ENCODE measurements at places on chromosomes 1 and 21. TPM values are rescaled to one million over a fixed set of nuclear protein-coding genes. Genes with fewer than 3 reads are reported as not detected.

DNA sequence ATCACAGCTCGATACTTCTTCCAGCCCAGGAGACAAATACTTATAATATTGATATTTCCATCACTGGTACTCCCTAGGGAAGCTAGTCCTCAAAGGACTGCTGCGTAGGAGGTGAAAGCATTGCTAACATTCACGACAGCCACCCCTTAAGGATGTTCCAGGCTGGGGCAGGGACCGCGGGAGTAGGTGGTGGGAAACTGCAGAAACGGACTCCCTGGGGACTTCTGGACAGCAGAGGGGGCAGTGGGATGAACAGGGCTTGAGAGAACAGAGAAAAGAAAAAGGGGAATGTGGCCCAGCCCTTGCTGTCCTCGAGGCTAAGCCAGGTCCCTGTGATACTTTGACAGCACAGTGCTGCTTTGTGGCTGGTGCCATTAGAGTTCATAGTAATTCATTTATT is 108.0 kb downstream of the HMGB4 start:
- DNase-seq, result no peak

DNA sequence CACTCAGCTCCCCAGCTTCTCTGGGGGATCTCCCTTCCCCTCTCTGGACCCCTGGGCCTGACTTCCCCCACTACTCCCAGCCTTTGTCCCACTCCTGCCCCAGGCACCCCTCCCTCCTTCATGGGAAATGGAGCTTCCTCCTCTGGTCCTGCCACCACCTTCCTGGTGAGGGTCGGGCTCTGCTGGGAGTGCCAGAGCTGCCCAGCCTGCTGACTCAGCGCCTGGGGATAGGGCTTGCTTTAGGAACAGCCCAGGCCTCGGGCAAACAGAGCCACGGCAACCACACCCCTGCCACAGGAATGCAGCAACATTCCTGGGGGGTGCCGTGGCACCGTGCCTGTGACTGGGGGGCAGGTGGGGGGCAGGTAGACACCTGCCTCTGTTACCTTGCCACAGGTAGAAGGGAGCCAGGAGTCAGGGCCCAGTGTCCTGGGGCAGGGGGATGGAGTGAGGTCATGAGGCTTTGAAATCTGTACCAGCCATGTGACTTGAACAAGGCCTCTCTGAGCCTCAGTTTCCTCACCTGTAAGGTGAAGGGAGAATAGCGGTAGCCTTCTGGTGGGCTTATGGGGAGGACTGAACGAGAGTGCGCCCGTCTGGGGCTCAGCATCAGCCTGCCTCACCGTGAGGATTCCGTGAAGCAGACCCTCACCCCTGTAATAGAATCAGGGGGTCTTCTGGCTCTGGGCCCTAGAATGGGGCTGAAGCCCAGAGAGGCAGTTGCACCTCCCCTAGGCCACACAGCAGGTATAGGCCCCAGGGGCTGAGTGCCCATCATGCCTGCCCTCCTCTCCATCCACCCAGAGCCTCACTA is 17.8 kb upstream of the EPHA2 start:
- DNase-seq, result no peak

DNA sequence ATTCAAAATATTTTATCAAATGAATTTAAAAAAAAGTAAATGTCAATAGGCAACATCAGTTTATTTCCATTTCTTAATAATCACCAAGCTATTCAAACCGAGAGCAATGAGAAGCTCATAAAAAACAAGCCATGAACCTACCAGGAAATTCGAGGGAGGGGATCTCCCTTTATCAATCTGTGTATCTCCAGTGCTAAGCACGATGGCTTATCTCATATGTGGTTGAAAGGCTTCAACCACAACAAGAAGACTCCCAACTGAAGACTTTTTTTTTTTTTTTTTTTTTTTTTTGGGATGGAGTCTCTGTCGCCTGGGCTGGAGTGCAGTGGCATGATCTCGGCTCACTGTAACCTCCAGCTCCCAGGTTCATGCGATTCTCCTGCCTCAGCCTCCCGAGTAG is 833.3 kb downstream of the USP25 start:
- no peak for DNase-seq

DNA sequence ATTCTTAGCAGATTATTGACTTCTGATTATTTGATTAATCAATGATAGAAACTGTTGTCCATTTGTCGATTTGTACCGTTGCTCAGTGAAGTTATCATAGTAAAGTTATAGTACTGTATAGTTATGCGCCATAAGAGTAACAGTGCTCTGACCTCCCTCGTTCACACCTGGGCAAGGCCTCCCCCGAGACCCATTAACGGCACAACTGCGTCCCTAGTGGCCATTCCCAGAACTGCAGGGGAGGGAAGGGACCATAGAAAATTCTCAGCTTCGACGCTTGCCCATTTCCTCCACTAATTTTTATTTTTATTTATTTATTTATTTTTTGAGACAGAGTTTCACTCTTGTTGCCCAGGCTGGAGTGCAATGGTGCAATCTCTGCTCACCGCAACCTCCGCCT is 334.4 kb downstream of the DSCAM start:
- DNase-seq, result no peak

- DNase-seq, result no peak
Measured at GRCh38 chr1:201098992-201099677, 13.1 kb downstream of the CACNA1S start.

DNA sequence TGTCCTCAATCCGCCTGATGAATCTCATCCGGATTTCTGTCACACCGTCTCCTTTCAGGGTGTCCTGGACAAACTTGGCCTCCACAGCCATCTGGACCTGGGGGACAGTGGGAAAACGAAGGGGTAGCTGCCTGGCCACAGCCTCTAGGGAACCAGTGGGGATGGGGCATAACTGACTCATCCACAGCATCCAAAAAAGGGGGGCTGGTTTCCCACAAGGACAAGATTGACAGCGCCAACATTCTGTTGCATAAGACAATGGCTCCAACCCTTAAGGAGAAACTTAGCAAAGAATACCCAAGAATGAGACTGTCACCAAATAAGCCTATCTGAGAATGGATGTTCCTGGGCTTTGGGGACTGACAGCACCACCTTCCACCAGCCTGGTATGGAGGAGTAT is 12.1 kb downstream of the TRAPPC3 start:
- DNase-seq, result no peak

DNA sequence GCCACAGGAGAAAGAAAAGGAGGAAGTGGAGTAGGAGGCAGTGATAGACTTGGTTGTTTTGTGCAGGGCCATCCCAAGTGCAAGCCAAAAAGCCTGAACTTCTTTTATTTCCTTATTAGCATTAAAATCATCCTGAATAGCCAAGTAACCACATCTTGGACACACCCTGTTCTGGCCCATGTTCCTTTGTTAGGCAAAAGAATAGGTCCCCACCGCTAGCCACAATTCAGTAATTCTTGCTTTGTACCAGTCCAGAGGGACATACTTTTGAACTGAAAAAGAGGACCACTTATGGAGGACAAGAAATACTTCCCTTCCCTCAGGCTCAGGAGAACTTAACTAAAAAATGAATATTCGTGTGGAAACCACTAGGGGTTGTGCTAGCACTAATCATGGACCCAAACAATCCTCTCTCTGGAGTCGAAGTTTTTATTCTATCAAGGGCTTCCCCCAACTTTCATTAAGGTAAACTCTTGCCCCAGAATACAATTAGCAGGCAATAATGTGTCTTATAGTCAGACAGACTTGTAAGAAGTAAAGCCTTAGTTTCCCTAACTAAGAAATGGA is 19.4 kb downstream of the TNFSF4 start:
- DNase-seq, result no peak

GRCh38 chr1:206908038-206908437 is 10.8 kb downstream of the IL24 start:
- DNase-seq, result no peak

- no peak for DNase-seq
Measured at GRCh38 chr1:174165471-174166137, 6.3 kb downstream of the RABGAP1L start.

DNA sequence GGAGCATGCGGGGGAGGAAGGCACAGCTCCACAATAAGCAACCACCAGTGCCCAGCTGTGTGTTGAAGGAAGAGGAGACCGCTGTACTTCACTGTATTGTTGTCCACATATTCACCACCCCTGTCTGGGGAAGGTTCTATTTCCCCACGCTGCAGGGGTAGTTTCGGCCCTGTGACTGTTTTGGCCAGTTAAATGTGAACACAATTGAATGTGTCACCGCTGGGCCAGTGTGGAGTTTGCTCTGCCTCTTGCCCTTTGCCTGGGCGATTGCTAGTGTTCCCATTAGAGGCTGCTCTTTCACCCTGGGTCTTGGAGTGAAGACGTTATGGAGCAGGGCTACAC is 32.6 kb downstream of the UBE4B start:
- DNase-seq, result no peak

- no peak for DNase-seq
Measured at GRCh38 chr1:220746851-220747250, 1.3 kb upstream of the MTARC2 start.

DNA sequence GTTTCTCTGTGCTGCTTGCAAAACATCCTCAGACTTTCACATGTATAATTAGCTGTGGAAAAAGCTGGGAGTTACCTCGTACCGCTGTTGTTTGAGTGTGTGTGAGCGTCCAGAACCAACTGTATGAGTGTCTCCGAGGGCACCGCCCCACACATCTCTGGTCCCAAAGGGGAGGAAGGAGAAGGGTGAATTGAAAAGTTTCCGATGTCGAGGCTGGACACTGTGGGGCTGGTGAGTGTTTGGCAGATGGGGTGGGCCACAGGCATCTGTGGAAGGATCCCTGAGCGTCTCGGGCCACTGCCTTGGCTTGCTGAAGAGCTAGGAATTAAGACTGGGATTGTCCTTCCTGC is 1.2 kb downstream of the ATP2B4 start:
- no peak for DNase-seq

DNA sequence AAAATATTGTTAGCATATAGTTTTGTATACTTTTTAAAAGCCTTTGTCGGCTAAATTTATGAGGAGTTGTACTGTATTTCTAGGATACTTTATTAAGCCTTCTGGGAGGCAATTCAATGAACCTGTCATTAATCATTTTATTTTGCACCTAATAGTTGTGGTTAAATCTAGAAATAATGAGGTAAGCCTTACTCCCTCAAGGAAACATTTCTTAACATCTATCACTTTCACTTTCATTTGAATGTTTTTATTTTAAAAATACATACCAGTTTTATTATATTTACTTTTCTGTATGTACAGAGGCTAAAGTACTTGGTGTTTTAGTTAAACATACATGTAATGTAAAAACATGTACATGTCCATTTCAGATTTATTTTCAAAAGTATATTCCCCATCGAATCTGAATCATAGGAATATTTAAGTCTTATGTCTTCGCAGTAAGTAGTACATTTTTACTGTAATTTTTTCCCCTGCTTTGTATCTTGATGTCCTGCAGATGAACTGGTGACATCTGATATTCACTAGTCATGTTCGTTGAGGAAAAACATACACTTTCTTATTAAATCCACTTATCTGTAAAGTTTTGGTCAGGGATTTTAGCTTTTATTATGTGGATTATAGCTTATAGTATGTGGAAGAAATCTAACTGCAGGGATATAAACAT is 82.8 kb downstream of the DISP1 start:
- no peak for DNase-seq

- no peak for DNase-seq
Measured at GRCh38 chr1:53979712-53980450, 33.7 kb downstream of the LRRC42 start.

DNA sequence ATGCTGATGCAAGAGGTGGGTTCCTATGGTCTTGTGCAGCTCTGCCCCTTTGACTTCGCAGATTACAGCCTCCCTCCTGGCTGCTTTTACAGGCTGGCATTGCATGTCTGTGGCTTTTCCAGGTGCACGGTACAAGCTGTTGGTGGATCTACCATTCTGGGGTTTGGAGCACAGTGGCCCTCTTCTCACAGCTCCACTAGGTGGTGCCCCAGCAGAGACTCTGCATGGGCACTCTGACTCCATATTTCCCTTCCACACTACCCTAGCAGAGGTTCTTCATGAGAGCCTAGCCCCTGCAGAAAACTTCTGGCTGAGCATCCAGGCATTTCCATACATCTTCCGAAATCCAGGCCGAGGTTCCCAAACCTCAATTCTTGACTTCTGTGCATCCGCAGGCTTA is 989.0 kb downstream of the PLA2G4A start:
- DNase-seq, result no peak

DNA sequence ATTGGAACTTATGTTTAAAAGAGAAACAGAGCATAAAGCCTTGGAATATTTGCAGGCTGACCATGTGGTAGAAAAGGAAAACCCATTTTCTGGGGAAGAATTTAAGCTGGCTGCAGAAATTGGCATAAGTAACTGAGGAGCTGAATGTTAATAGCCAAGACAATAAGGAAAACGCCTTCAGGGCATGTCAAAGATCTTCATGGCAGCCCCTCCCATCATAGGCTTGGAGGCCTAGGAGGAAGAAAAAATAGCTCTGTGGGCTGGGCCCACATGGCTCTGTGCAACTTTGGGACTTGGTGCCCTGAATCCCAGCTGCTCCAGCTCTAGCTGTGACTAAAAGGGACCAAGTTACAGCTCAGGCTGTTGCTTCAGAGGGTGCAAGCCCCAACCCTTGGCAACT is 51.5 kb downstream of the CTH start:
- no peak for DNase-seq

- DNase-seq, result no peak
Measured at GRCh38 chr1:234600418-234601281, 9.3 kb downstream of the IRF2BP2 start.

DNA sequence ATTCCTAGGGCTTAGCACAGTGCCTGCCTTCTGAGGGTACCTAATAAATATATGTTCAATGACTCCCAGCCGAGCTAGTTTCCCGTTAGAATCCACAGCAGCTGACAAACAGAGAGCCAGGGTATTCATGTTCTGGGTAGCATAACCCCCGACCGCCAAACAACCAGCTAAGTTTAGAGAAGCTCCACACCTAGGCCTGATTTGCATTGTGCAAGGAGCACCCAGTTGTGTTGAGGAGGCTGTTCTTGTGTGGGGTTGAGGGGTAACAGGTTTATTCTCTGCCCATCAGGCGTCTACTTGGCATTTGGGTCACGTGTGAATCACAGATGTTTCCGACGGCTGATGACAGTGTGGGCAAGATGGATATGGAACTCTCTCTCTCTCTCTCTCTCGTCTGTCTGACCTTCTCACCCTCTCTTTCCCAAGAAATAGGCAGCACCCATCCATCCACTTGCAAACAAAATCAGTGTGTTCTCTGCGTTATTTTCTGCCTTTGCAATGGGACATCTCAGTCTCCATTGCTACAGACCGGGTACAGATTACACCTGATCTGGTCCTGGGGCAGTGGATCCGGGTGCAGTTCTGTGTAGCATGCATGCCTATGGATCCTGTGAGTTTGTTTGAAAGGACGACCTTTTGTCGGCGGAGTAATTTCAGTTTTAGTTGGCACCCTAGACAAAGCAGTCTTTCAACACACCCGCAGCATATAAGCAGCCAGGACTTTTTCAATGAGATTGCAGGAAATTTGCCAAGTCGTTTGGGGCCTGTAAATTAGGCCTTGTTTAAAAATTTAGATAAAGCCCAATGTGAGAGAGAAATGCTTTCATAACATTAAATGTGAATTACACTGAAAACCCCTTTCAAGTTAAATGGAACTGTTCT is 29.4 kb downstream of the KAZN start:
- DNase-seq, result no peak

- no peak for DNase-seq
Measured at GRCh38 chr1:118183586-118183985, 1.4 kb downstream of the SPAG17 start.

The KRTAP20-4 gene
- total RNA-seq, result not detected

The TMOD4 gene
- total RNA-seq, result not detected

The NCF2 gene
- total RNA-seq, result 6.7 TPM

The ABL2 gene
- 8.5 TPM for total RNA-seq

The PRKACB gene
- 33.8 TPM for total RNA-seq

The LCE3E gene
- not detected for total RNA-seq

The C1orf185 gene
- not detected for total RNA-seq

Measured in Right ventricle myocardium inferior (tissue), 1 donor.